ENCODE measurements at places on chromosomes 12 and 14.

DNA sequence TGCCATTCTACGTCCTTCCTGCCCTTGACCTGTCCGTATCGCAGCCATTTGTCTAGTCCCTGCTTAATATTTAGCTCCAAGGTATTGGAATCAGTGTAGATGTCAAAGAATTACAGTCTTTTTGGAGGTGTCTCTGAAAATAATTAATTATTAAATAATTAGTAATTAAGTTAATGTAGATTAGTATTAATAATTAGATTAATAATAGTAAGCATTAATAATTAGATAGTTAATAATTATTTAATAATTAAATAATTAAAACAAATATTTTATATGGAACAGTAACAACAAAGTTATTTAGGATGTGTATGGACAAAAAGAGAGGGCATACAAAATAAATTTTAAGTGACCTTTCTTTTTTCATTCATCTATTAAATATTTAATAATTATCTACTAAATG lies 639.6 kb downstream of the AACS start:
- DNase-seq, result no peak

GRCh38 chr14:63852271-63852816 lies 460 bp upstream of the SYNE2 start:
- no peak for DNase-seq

GRCh38 chr14:56268039-56268438 lies 149.8 kb downstream of the PELI2 start:
- DNase-seq, result no peak

- DNase-seq, result no peak
Measured at GRCh38 chr14:70534904-70535303, at the start of gene ADAM20. Gene ADAM20 (minus strand): TSS chr14:70535004. CDS start chr14:70524757, 10,247 bp downstream.

DNA sequence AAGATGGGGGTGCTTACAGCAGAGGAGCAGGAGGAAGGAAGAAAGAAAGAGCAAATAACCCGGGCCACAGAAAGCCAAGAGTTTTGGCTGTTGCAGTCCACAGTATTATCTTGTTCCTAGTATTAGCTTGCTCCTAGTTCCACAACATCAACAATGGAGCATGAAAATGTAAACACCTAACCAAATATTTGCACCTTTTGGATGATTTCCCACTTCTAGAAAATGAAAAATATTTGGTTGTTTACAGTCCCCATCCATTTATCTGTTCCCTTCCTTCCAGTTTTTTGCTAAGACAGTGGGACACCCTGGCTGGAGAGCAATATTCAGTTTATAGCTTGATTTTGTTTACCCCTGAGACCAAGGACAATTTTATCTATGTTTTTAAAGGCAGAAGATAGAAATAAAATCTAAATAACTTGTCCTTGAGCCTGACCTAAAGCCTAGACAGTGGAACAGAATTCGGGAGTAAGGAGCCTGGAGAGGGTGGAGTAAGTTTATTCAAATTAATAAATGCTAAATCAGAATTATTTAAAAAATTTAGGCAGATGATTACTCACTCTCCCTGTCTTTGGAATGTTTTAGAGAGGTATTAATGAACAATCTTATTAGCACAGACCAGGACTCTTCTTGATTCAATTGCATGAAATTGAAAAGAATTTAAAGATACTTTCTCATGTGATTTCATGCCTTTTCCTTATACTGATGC lies 51.6 kb downstream of the RESF1 start:
- no peak for DNase-seq

DNA sequence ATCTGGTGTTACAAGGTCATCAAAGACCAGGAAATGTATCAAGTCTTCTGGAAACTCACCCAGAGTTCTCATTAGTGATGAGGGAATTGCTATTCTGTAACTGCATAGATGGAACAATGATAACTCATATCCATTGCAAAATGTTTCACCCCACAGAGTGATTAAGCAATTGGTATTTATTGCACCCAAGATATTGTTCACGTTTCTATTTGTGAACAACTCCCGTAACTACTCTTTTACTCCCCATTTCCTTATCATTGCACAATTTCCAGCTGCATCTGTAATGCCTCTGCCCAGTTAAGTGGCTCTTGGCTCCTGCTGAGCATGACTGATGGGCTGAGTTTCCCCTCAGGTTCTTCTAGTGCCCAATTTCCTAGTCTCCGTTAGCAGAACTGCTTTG lies 108.7 kb upstream of the PRICKLE1 start:
- no peak for DNase-seq

GRCh38 chr14:105845725-105846309 lies 319.4 kb downstream of the TMEM121 start:
- DNase-seq, result no peak

DNA sequence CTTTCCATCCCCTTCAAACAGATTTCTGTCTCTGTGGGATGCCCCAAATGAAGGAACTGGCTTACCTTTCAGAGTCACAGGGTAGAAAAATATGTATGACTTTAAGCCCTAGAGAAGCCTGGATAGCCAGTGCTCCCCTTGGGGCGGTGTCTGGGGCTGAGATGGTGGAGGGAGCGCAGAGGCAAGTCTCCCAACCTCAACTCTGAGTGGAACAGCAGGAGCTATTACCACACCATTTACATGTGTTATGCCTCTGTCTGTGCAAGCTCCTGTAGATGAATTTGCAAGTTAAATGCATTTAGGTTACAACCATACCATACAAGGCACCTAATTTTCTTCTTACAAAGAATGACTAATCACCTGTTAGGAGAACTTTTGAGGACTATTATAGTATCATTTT lies 50.4 kb upstream of the CLMN start:
- DNase-seq, result no peak

- DNase-seq, result no peak
Measured at GRCh38 chr12:51389302-51389999, 1.8 kb downstream of the GALNT6 start.

DNA sequence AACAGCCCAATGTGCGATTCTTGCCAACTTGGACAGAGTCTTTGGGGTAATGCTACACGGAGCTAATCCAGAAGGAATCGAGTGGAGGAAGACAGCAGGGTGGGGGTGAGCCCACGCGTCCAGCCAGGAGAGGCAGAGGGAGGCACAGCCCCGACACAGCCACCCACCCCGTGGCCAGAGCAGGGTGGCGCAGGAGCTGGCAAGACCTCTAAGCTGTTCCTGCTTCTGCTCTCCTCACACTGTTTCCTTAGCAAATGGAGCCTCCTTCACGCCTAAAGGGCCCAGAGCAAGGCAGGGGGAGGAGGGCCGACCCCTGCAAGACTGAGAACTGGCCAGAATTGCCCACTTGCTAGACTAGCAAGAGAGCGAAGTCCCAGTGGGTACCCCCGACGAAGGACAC lies 91.5 kb downstream of the FBXL14 start:
- DNase-seq, result no peak

DNA sequence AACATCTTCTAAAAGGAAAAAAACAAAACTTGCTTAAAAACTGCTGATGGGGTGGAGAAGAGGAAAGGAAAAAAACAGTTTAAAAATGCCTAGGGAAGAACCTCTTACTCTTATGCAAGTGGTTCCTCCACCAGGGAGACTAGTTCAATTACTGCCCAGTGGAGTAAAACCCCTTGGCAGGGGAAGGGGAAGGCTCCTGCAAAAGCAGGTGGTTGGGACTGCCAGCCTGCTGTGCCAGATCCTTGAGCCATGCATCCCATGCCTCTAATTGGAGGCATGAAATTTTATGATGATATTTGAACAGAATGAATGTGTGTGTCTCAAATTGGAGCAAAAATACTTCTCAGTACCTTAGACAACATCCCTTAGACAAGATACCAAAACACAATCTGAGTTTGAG lies 118.8 kb downstream of the FSCB start:
- no peak for DNase-seq

GRCh38 chr14:75566321-75566720 lies 12.1 kb upstream of the FLVCR2 start:
- DNase-seq, result no peak

Measured in activated CD8-positive, alpha-beta memory T cell treated with anti-CD3 and anti-CD28 coated beads for 1 hour (primary cell).